NCI-H446 (cell line): ENCODE measurements at places on chromosomes 1 and 21.

DNA sequence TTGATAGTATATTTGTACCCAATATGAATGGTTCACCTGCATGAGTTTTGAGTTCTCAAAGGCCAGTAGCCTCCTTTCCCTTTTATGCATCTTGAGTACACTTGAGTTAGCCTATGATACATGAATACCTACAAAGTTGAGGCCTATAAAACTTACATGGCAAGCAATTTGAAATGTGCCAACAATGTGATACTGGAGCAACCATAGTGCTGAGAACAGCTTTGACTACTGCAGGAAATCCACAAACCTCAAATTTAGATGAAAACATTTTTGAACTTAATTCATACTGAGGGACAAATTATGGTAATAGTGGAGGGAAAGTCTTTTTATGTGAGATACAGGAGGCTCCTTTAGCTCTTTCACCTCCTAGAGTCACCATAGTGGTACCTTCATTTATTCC is 37.4 kb downstream of the LEPR start:
- no peak for DNase-seq

DNA sequence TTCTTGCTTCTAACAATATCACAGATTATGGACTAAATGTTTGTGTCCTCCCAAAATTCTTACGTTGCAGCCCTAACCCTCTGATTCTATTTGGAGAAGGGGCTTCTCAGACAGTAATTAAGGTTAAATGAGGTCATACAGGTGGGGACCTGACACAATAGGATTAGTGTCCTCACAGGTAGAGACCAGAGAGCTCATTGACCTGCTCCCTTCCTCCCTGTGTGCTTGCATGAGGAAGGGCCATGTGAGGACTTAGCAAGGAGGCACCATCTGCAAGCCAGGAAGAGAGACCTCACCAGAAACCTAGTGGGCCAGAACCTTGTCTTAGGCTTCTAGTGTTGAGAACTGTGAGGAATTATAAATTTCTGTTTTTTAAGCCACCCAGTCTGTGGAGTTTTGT is 322.6 kb downstream of the SMYD3 start:
- DNase-seq, result no peak

DNA sequence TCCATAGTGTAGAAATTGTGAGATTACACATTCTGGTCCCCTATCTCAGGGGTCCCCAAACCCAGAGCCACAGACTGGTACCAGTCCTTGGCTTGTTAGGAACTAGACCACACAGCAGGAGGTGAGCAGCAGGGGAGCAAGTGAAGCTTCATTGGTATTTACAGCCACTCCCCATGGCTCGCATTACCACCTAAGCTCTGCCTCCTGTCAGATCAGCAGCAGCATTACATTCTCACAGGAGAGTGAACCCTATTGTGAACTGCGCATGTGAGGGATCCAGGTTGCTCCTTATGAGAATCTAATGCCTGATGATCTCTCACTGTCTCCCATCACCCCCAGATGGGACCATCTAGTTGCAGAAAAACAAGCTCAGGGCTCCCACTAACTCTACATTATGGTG is 229.7 kb upstream of the IRF2BP2 start:
- no peak for DNase-seq

GRCh38 chr1:232704694-232705680 is 75.1 kb upstream of the SIPA1L2 start:
- peak; percentile 26 for DNase-seq

GRCh38 chr21:29893687-29894086 is 46.1 kb downstream of the GRIK1 start:
- DNase-seq, result no peak

DNA sequence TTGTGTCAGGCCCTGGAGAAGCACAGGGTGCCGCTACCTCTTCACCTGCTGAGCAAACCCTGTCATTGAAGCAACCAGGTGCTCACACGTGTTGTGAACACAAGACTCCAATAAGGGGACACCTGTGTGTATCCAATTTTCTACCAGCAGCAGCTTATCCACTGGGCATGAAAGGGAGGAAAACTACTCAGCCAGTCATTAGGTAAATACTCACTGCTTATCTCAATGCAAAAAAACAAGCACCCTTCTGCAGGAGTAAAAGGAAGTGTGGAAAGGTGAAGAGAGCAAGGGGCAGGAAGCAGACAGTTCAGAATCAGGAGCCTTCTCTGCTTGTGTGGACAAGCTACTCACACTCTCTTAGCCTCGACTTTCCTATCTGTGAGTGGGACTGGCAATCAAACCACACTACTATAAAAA is 148.9 kb downstream of the ETS2 start:
- DNase-seq, result no peak
